Neural crest cell (in vitro differentiated cells): ENCODE measurements at places on chromosomes 5 and 9. TPM values are rescaled to one million over a fixed set of nuclear protein-coding genes. Genes with fewer than 3 reads are reported as not detected.

The SOWAHA gene
- not detected in 2 replicates for total RNA-seq

The CCL21 gene
- not detected in 2 replicates for total RNA-seq

The DIRAS2 gene
- total RNA-seq, result 0.77 TPM in 2 replicates

The PCDHB15 gene
- total RNA-seq, result 5.5 and 5.6 TPM in 2 replicates

The BSPRY gene
- not detected in 2 replicates for total RNA-seq

The PLAC8L1 gene
- 1.8 and 3.3 TPM in 2 replicates for total RNA-seq

The TMEM215 gene
- 0.57 and 0.72 TPM in 2 replicates for total RNA-seq

The KLHL3 gene
- 9.4 and 11.8 TPM in 2 replicates for total RNA-seq

The HABP4 gene
- 24.2 and 24.7 TPM in 2 replicates for total RNA-seq

The PCDHB16 gene
- 11.4 and 12.6 TPM in 2 replicates for total RNA-seq

The SLC34A1 gene
- total RNA-seq, result 0.16 TPM in 1 of 2 replicates, not detected in the other

The LCN15 gene
- not detected in 2 replicates for total RNA-seq

The SERF1A gene
- 12.3 and 20.1 TPM in 2 replicates for total RNA-seq

The TMEM252 gene
- total RNA-seq, result not detected in 2 replicates

The ZNF608 gene
- 106 and 107 TPM in 2 replicates for total RNA-seq

The SLC1A3 gene
- 24.4 and 26.5 TPM in 2 replicates for total RNA-seq

The PRR16 gene
- total RNA-seq, result not detected in 2 replicates

The AFF4 gene
- total RNA-seq, result 64.7 and 67.5 TPM in 2 replicates

DNA sequence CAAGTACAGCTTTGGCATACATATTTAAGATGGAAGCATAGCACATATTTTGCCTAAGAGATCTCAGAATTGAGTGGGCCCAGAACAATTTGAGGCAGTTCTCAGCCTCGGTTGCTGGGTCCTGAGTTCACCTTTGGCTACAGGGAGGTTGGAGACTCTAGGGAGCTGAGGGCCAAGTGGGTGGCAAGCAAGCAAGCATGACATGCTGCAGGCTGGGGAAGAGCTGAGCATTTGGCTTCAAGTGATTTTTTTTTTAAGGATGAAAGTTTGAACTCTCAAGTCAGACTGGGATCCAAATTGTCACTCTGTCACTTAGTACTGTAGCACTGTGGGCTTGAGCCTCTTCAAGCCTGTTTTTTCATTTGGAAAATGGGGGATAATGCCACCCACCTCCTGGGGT is 160.5 kb downstream of the MED27 start:
- H3K27me3 ChIP-seq, result no peaks in the 10 kb centered on the region
- no peak for DNase-seq

DNA sequence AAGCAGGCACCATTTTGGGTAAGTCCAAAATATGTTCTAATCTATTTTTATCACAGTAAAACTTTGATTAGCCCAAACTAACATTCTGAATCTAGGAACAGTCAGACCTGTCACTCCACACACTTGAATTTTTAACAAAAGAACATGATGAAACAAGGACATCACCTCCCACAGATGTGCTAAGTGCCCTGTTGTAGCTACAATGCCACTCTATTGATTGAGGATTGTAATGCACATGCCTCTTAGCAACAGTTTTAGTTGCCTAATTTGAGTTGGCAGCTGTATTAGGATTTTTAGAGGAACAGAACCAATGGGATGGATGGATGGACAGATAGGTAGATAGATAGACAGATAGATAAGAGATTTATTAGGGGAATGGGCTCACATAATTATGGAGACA is 20.3 kb upstream of the RNF20 start:
- H3K27ac ChIP-seq, result no peak overlapping the region
- peaks cover 16% of the 10 kb centered on the region for H3K27me3 ChIP-seq
- no peaks in the 10 kb centered on the region for H3K36me3 ChIP-seq
- H3K4me1 ChIP-seq, result no peaks in the 10 kb centered on the region
- H3K4me3 ChIP-seq, result no peak overlapping the region

DNA sequence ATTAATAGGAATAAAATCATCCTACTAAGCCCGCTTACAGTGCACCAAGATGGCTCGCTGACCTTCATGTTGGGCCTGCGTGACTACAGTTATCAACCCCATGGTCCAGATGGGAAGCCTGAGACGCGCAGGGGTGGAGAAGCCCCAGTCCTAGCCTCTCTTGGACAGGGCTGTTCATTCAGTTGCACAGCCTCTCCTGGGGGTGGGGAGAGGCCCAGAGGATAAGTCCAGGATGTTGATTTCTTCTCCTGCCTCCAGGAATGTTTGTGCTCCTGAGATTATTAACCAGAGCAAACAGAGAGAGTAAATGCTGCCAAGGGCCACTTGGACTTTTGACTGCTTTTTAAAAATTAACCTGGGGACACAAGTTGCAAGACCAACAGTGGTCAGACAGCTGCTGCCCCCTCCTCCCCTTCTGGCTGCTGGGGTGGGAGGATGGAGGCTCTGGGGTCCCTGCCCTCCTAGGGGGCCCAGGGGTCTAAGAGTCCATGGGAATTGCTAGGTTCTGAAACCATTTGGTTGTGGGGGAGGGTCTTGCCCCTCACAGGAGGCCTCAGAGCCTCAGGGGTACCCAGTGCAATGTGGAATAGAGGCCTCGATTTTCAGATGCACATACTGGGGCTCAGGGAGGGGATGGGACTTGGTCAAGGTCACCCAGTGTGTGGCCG is 2.8 kb upstream of the AMBP start:
- no peak overlapping the region for H3K4me3 ChIP-seq
- no peak for DNase-seq
- no peaks in the 10 kb centered on the region for H3K36me3 ChIP-seq

- no peak overlapping the region for H3K4me3 ChIP-seq
- H3K4me1 ChIP-seq, result no peaks in the 10 kb centered on the region
- no peaks in the 10 kb centered on the region for H3K36me3 ChIP-seq
- no peak for DNase-seq
Measured at GRCh38 chr5:17329571-17329970, 112.1 kb downstream of the BASP1 start.

DNA sequence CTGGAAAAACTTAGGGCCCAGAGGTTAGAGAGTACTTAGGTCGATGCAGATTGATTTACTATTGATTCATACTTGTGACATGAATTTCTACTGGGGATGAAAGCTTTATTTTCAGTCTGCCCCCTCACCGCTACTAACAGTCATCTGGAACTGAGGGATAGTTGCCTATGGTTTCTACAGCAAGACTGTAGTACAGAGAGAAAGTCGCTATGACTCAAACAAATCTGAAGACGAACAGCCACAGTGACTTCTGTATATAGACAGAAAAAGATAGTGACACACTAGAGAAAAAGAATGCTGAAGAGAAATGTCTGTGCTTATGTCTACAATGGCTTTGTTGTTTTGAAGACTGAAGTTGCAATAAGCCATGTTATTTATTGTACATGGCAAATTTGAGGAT is 17.3 kb downstream of the OR13D1 start:
- no peak overlapping the region for H3K4me3 ChIP-seq
- DNase-seq, result no peak
- H3K27me3 ChIP-seq, result peaks cover 15% of the 10 kb centered on the region
- H3K27ac ChIP-seq, result no peak overlapping the region
- H3K4me1 ChIP-seq, result no peaks in the 10 kb centered on the region

- no peaks in the 10 kb centered on the region for H3K4me1 ChIP-seq
- no peak overlapping the region for H3K4me3 ChIP-seq
- H3K27ac ChIP-seq, result no peak overlapping the region
Measured at GRCh38 chr5:16364910-16365309, 100.7 kb downstream of the ZNF622 start.

DNA sequence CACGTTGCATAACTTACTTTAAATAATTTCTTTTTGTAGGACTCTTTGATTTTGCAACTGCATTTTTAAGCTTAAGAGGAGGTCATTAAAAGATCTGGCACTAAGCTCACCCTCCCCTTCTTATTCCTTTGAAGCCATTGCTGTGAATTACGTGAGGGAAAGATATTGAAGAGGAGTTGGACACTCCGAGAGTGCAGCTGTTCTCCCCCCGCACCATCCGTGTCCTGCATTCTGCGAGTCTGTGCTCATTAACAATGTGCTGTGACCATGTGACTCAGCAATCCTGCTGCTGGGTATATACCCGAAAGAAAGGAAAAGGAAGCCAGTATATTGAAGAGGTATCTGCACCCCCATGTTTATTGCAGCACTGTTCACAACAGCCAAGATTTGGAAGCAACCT is 40.0 kb downstream of the NXNL2 start:
- peaks cover 12% of the 10 kb centered on the region for H3K4me1 ChIP-seq
- DNase-seq, result no peak
- H3K36me3 ChIP-seq, result no peaks in the 10 kb centered on the region
- H3K4me3 ChIP-seq, result no peak overlapping the region
- H3K27ac ChIP-seq, result no peak overlapping the region

- H3K36me3 ChIP-seq, result no peaks in the 10 kb centered on the region
- no peak overlapping the region for H3K27ac ChIP-seq
- H3K27me3 ChIP-seq, result peaks cover 3% of the 10 kb centered on the region
- no peak for DNase-seq
Measured at GRCh38 chr5:87770016-87770570, 357.4 kb upstream of the CCNH start.

- no peak for DNase-seq
- H3K27me3 ChIP-seq, result no peaks in the 10 kb centered on the region
- no peak overlapping the region for H3K27ac ChIP-seq
- H3K4me3 ChIP-seq, result no peak overlapping the region
- H3K36me3 ChIP-seq, result peaks cover 13% of the 10 kb centered on the region
- H3K4me1 ChIP-seq, result peaks cover 4% of the 10 kb centered on the region
Measured at GRCh38 chr5:32600054-32600622, 14.8 kb downstream of the SUB1 start.

DNA sequence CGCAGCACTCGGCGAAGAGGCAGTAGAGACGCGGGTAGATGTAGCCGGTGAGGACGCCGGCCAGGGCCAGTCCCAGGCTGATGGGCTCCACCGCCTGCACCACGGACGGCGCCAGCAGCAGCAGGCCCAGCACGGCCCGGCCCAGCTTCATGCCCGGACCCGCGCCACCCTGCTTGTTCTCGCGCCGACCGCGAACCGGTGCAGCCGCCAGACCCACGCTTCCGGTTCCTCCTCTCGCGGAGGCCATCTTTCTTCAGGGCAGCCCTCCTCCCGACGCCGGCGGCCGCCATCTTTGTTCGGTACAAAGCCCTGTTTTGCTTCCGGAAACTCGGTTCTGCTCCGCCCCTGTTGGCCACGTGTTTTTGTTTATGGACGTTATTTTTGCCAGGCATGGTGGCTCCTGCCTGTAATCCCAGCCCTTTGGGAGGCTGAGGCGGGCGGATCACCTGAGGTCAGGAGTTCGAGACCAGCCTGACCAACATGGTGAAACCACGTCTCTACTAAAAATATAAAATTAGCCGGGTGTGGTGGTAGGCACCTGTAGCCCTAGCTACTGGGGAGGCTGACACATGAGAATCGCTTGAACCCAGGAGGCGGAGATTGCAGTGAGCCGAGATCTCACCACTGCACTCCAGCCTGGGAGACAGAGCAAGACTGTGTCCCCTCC is at the start of gene TOR1A:
Gene TOR1A (minus strand): TSS at position 202 of the 667 bp plus-strand sequence. CDS start 51 bp downstream, at position 151.
- peak; percentile 88 for DNase-seq
- peaks cover 4% of the 10 kb centered on the region for H3K36me3 ChIP-seq
- peak within 1 kb of the TSS; percentile 57 for H3K27ac ChIP-seq
- H3K4me3 ChIP-seq, result peak within 1 kb of the TSS; percentile 95
- H3K4me1 ChIP-seq, result peaks cover 10% of the 10 kb centered on the region

GRCh38 chr5:167057665-167058064 is 1233.8 kb upstream of the WWC1 start:
- no peaks in the 10 kb centered on the region for H3K36me3 ChIP-seq
- H3K27me3 ChIP-seq, result no peaks in the 10 kb centered on the region
- no peak for DNase-seq
- no peaks in the 10 kb centered on the region for H3K4me1 ChIP-seq
- H3K27ac ChIP-seq, result no peak overlapping the region

GRCh38 chr9:117073539-117074341 is 341.1 kb downstream of the ASTN2 start:
- H3K4me3 ChIP-seq, result peak overlapping the region; percentile 54
- H3K27ac ChIP-seq, result no peak overlapping the region

DNA sequence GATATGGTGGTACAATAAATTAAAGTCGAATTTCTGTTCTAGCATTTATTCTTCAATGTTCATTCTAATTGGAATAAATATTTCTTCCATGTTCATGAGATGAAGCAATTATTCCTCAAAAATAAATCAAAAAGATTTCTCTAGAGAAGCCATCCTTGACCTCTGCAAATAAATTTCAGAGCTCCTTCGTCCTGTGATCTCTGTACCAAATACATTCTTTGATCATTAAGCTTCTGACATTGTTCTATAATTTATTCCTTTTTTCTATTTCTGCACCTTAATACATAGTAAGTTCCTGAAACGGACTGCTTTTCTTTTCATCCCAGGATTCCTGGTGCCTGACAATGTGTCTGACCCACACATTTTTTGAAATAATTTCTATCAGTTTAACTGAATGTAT is 1039.3 kb upstream of the TYRP1 start:
- H3K4me3 ChIP-seq, result no peak overlapping the region
- H3K36me3 ChIP-seq, result no peaks in the 10 kb centered on the region
- no peaks in the 10 kb centered on the region for H3K4me1 ChIP-seq
- no peak overlapping the region for H3K27ac ChIP-seq

DNA sequence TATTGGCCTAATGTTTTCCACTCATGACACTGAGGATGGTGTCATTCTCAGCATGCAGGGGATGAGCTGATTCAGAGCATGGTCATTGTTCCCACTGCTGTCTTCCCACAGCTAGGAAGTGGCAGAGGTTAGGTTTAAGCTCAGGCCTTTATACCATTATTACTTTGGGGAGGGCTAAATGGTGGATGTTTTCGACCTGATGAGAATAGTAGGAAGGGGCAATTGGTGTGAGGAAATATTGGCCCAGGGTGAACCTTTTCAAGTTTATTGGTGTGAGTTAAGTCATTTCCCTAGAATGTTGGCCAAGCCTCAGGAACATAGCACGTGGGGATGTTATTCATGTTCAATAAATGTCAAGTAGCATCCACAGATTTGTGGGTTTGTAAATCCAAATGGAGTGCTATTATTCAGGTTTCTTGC is 59.6 kb downstream of the ARHGAP26 start:
- no peak for DNase-seq
- H3K4me1 ChIP-seq, result peaks cover 15% of the 10 kb centered on the region
- no peaks in the 10 kb centered on the region for H3K36me3 ChIP-seq
- H3K27me3 ChIP-seq, result peaks cover 2% of the 10 kb centered on the region
- H3K27ac ChIP-seq, result no peak overlapping the region

DNA sequence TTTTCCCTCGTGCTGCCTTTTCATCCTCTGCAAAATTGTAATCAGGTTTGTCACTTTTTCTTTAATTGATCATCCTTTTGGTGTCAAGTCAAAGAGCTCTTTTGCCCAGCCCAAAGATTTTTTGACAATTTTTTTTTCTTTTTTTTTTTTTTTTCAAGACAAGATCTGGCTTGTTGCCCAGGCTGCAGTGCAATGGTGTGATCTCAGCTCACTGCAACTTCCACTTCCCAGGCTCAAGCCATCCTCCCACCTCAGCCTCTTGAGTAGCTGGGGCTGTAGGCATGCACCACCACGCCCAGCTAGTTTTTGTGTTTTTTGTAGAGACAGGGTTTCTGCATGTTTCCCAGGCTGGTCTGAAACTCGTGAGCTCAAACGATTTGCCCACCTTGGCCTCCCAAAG is 36.7 kb downstream of the CDK7 start:
- no peaks in the 10 kb centered on the region for H3K27me3 ChIP-seq
- no peaks in the 10 kb centered on the region for H3K4me1 ChIP-seq
- DNase-seq, result no peak
- no peak overlapping the region for H3K4me3 ChIP-seq
- H3K36me3 ChIP-seq, result peaks cover 3% of the 10 kb centered on the region

- no peak overlapping the region for H3K27ac ChIP-seq
- H3K36me3 ChIP-seq, result peaks cover 2% of the 10 kb centered on the region
- H3K27me3 ChIP-seq, result no peaks in the 10 kb centered on the region
- no peaks in the 10 kb centered on the region for H3K4me1 ChIP-seq
- no peak overlapping the region for H3K4me3 ChIP-seq
Measured at GRCh38 chr5:56746553-56747339, 68.6 kb upstream of the MAP3K1 start.
